Lung microvascular endothelial cell (primary cell): ENCODE measurements at places on chromosomes 4 and X. TPM values are rescaled to one million over a fixed set of nuclear protein-coding genes. Genes with fewer than 3 reads are reported as not detected.

- DNase-seq: no peak
Observed at GRCh38 chrX:153925387-153925738, 701 bp downstream of the ARHGAP4 start.

- no peak for DNase-seq
Observed at GRCh38 chr4:42489095-42489494, 91.8 kb downstream of the SHISA3 start.

GRCh38 chr4:123555233-123555806 lies 158.7 kb downstream of the SPRY1 start:
- peak; percentile 83 for DNase-seq

- DNase-seq: no peak
Observed at GRCh38 chrX:21481761-21482160, 107.5 kb downstream of the CNKSR2 start.

GRCh38 chr4:40270609-40271008 lies 64.5 kb upstream of the CHRNA9 start:
- no peak for DNase-seq

DNA sequence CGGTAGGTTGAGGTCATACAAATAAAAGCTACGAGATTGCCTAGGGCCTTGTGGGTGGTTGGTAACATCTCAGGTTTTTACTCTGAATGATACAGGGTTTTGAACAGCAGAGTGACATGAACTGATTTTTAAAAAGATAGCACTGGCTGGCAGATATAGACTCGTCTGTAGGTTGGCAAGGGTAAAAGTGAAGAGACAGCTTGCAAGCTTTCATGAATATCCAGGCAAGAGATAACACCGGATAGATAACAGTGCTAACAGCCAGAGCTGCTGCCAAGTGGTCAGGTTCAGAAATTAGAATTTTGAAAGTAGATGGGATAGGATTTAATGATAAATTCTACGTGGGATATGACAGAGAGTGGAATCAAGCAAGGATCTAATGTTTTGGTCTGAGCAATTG lies 299.7 kb upstream of the AADAT start:
- DNase-seq: no peak

DNA sequence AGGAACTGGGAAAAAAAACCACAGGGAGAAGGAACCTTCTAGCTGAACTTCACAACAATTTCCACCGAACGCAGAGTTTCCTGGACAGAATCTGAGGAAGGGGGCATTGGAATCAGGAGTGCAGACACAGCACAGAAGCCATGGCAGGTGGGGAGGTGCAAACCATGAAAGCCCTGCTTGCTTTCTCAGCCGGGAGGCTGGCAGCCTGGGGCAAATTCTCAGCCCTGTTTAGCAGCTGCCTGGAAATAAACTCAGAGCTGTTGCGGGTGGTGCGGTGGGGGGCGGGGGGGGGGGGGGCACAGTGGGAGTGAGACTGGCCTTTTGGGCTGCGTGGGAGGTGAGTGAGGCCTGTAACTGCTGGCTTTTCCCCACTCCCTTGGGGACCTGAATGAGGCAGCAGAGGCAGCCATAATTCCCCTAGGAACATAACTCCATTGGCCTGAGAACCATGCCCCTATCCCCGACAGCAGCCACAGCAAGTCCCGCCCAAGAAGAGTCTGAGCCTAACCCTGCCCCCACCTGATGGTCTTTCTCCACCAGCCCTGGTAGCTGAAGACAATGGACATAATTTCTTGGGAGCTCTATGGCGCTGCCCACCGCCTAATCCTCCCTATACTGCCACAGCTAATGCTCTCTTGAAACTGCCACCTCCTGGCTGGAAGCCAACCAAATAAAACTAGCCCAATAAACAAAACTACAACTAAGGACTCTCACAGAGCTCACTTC lies 176.3 kb downstream of the FAM13A start:
- DNase-seq: no peak

Gene MAB21L2
- 0.20 and 0.65 TPM in 2 replicates for total RNA-seq

Gene DGKK
- total RNA-seq: not detected in 2 replicates

Gene NLRP2B
- under 0.01 TPM in 1 of 2 replicates, not detected in the other for total RNA-seq

Gene SSX3
- not detected in 2 replicates for total RNA-seq
